Stimulated activated CD8-positive, alpha-beta memory T cell treated with anti-CD3 and anti-CD28 coated beads, Interleukin-15, amount 100 ng/mL, for 24 hours (primary cell): ENCODE measurements at places on chromosomes 2 and 18.

DNA sequence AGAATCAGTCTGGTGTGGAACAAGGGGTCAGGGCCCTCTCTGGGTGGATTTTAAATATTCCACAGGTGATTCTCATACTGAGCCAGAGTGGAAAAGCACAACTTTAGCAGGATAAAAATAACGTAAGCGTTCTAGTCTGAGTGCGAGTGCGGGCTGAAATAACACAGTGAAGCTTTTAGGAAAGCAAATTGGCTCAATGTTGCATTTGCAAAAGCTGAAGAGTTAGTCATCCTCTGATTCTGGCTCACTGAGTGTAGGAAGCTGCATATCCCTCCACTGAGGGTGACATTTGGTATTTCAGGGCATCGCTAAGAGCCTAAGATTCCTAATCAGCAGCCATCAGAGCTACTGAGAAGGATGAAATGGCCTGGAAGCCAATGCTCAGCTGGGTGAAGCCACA, 134.7 kb downstream of the RIF1 start:
- DNase-seq, result no peak

GRCh38 chr2:18230668-18231067, 329.8 kb downstream of the RDH14 start:
- DNase-seq, result no peak

DNA sequence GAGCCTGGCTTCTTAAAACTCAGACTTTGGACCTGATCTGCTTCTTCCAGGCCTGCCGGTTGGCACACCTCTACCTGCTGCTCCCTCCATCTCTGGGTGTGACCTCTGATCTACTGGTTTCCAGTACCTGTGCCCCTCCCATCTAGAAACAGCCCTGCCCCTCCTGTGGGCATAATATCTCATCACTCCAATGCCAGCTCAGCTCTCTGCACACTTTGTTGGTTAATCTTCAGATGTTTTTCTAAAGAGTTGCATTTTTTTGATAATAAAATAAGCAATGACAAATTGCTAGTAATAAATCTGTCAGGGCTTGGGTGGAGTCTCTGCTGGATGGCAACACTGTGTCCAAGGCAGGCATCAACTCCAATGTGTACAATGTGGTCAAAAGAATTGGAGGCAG, 89.6 kb upstream of the PPP1CB start:
- no peak for DNase-seq

DNA sequence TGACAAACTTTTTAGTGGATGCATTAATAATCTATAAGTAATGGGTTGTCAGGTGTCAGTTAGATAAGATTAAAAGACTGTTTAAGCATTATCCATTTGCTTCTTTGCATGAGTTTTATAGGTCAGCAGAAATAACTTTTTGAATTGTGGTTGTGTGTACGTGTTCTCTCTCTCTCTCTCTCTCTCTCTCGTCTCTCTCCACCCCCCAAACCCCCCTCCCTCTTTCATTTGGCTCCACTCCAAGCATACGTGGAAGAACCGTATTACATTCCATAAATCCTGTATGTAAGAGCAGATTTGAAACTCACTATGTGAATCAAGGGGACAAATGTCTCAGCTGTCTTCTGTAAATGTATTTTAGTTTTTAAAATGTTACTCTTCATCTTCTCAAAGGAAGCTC, 120.2 kb downstream of the MEIS1 start:
- no peak for DNase-seq

DNA sequence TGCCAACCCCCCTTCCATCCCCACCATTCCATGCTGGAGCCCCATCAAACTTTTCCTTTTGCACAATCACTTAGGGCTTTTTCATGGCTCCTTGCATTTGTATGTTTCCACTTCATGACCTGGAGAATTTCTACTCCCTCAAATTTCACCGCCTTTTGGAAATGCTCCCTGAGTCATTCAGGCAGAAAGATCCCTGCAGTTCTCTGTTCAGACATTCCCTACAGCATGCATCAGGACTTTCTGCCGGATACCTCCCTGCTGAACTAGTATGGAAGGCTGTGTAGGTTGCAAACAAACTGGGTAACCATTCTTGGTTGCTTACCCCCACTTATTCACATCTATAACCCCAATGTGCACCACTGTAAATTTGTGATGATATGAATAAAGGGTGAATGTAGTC, 389.6 kb upstream of the CELF4 start:
- DNase-seq, result no peak

- DNase-seq, result no peak
Observed at GRCh38 chr2:72934683-72935610, 17.6 kb downstream of the EMX1 start.

DNA sequence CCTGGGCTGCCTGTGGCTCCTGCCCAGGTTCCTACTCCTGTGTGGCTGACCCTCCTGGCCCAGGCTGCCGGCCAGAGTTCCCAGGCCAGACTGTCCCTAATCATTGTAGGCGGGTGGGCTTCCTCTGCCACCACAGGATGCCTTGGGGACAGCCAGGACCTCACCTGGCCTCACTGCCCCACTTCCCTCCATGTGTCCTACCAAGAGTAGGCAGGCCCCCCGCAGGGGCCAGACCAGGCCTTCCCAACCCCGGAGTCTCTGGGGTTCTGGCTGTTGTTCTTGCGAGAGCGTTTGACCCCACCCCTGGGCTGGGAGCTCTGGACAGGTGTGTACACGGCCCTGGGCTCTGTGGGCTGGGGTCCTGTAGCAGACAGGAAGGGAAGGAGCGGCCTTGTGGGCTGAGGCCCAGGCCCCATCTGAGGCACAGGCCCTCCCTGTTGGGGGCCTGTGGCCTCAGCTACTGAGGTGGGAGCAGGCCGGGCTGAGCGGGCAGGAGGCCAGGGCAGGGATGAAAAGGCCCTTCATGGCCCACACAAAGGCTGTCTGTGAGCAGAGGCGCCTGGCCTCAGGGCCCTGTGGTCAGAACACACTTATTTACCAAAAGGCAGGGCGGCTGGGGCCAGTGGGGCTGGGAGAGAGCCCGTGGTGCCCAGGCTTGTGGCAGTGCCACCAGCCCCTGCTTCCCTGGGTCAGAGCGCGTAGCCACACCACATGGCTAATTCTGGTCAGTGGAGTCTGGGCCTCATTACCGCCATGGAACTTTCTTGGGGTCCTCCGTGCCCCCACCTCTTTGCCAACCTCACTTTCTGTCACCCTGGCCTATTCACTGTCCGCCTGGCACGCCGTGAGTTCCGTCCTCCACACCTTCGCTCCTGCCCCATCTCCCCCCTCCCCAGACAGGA, 2.0 kb downstream of the SNORC start:
- no peak for DNase-seq

DNA sequence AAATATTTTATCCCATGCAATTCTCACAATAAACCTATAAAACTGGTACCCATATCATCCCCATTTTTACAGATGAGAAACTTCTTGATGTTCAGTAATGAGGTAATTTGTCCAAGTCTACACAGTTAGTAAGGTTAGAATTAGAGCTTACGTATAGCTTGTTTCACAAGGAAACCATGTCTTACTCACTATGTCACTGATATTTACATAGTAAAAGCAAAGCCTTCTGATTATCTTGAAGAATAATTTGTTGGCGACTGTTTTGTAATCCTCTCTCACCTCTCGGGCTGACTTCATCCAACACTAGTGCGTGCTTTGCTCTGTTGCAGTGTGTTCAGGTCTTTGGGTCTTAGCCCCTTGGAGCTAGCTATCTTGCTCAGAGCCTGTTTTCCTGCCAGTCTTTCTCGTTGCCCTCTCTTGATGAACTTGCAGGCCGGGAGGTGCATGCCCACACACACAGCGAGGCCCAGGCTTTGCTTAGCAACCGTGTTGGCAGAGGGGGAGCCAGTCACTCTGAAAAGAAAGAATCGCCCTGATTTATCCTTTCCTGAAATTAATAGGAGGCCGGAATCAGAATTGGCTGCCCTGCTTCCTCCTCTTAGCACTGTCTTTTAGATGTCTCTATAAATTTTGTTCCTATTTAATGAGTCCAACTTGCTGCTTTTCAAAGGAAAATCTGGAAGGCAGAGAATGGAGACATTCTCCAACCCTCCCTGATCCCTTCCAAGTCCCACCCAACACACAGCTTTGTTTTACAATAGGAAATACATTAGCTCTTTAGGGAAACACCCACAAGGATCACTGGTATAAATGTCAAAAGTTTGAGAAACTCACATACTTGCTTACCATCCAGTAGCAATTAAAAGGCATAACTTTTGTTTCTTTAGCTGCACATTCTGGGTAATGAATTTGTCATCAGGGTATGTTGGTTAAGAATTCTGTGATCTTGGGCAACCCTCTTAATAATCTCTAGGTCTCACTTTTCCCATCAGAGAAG, 97.6 kb upstream of the SEC11C start:
- DNase-seq, result no peak
